Activated CD4-positive, CD25-positive, alpha-beta regulatory T cell (primary cell): ENCODE measurements at places on chromosomes 6 and 20.

DNA sequence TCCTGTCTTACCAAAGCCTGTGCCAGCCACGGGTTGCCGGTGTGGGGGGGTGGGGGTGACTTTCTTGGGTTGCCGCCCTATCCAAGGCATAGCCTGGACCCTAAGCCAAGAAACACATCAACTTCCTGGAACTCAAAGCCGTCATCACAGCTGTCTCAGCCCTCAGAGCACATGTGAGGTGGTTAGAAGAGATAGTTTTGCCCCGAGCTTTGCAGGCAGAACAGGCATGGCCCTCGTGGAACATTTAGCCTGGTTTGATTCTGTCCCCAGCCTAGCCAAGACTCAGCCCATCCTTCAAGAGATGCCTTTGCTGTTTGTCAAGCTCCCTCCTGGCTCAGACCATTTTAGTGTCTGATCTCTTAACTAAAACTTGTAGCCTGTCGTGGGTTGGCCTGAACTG is 64.9 kb downstream of the RREB1 start:
- DNase-seq = no peak

- DNase-seq = no peak
These were observed 16.8 kb downstream of the MYLK4 start for GRCh38 chr6:2733736-2734480.

DNA sequence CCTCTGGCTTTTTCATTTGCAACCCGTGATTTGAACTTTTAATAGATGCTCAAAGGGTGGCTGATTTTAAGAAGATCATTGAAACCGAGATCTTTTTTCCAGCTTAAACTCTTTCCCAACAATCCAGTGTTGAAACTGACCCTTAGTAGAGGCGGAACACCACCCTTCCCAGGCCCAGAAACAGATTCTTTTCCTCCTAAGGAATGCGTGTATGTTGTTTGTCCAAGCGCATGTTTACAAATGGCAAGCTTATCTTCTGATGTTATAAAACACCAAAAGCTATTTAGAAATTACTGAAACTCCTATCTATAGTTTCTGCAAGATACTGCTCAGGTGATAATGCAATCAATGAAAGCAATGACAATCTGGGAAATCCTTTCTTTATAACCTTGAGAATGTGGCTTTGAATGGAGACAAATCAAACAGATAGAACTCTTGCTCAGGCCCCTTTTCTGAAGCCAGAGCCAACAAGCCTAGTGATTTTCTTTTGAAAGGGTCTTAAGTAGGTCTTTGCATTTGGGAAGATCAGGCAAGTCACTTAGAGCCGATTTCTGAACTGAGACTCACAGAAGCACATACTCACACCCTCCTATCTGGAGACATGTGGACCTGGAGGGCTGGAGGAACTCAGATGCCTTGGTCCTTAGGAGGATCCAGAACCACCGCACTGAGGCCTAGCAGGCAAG is 9.1 kb downstream of the BANF2 start:
- DNase-seq = no peak

- DNase-seq = no peak
These were observed 217.9 kb upstream of the SPTLC3 start for GRCh38 chr20:12790859-12791258.

DNA sequence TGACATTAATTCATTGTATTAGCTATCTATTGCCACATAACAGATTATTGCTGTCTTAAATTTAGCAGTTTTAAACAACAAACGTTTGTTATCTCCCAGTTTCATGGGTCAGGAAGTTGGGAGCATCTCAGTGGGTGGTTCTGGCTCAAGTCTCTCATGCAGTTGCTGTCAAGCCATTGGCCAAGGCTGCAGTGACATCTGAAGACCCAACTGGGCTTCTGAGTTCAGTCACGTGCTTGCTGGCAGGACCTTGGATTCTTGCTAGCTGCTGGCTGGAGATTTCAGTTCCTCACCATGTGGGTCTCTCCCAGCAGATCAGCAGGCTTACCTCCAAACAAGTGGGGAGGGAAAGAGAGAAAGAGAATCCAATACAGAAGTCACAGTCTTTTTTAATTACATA is 152.6 kb upstream of the EXOC2 start:
- DNase-seq = no peak

DNA sequence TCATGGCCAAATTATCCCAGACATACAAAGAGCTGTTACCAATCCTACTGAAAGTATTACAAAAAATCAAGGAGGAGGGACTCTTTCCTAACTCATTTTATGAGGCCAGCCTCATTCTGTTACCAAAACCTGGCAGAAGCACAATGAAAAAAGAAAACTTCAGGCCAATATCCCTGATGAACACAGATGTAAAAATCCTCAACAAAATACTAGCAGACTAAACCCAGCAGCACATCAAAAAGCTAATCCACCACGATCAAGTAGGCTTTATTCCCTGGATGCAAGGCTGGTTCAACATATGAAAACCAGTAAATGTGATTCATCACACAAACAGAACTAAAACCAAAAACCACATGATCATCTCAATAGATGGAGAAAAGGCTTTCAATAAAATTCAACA is 109.2 kb downstream of the C6orf118 start:
- no peak for DNase-seq

DNA sequence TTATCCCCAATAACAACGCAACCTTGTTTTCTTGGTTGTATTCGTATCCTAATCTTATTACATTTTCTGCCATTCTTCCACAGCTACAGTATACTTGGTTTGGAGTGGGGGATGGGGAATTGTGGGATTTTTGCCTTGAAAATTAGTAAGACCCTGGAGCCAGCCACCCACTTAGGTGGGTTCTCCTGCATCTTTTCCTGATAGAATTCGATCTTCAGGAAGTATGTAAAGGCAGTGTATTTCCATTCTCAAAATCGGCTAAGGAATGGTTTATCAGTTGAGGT is 1.1 kb downstream of the ITCH start:
- no peak for DNase-seq

DNA sequence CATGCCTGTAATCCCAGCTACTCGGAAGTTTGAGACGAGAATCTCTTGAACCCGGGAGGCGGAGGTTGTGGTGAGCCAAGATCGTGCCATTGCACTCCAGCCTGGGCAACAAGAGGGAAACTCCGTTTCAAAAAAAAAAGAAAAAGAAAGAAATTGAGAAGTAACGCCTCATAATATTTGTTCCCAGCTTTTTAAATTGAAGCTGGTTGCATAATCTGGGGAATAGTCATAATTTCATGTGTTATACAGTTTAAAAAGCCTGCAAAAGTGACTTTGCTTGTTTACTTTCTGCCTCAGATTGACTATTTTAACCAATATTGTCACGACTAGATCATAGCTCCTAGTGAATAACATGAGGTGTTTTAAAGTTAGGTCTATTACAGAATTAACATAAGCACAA is 7.2 kb downstream of the FAM217B start:
- no peak for DNase-seq

- no peak for DNase-seq
These were observed 18.8 kb downstream of the DNMT3B start for GRCh38 chr20:32780749-32781655.

DNA sequence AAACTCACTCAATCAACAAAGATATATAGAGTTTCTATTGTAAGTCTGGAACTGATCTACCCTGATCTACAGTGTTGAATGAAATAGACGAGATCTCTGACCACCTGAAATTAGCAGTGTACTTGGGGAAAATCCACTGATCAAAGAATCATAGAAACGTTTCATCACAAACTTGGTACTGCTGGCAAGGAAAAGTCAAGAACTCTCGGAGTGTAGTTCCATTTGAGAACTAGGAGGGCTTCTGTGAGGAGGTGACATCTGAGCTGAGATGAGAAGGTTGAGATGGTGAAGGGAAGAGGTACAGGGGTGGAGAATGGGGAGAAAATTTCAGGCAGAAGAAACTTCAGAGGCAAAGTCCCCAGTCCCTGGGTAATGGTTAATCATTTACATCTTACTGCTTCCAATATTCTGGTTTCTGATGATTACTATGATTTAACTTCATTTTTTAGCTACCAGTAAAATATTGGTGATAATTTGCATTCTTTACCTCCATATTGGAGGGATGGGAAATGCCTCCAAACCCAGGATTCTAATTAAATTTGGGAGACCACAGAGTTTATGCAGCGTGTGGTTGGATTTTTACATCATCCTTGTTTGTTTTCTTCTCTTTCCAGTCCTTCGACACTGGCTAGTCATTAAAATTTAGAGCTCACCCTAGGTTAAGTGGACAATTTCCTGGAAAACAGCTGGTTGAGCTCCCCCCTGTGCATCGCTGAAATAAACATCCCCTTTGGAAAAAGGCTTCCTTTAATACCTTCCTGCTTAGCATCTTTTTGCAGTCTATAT is 191.9 kb downstream of the BCAS1 start:
- DNase-seq = no peak

- DNase-seq = no peak
These were observed 124.8 kb downstream of the SH3BGRL2 start for GRCh38 chr6:79755967-79756366.

DNA sequence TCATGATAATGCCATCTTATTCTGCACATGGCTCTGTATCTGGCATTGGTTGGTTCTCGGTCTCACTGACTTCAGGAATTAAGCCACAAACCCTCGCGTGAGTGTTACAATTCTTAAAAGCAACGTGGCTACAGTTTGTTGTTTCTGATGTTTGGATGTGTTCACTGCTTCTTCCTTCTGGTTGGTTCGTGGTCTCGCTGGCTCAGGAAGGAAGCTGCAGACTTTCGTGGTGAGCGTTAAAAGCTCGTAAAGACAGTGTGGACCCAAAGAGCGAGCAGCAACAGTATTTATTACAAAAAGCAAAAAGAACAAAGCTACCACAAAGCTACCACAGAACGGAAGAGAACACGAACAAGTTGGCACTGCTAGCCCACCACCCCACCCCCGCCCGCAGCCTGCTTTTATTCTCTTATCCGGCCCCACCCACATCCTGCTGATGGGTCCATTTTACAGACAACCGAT is 51.1 kb downstream of the MYLIP start:
- DNase-seq = no peak

GRCh38 chr20:49914310-49915117 is 815 bp downstream of the SPATA2 start:
- no peak for DNase-seq

DNA sequence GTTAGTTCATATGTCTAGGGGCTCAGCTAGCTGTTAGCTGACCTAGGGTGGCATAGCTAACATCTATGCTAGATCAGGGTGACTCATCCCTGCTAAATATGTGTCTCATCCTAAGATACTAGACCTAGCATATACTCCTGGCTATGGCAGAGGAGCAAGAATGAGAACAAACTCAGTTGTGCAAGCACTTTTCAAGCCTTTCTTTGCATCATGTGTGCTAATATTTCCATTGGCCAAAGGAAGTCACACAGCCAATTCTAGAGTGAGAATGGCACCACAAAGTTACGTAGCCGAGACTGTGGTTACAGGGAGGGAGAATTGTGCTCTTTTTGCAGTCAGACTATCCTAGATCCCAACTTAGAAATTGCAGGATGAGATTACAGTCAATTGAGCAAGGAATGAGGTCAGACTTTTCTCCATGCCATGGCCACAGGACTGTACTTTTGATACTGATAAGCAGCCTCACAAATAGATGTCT is 78.7 kb downstream of the PLCB4 start:
- no peak for DNase-seq

DNA sequence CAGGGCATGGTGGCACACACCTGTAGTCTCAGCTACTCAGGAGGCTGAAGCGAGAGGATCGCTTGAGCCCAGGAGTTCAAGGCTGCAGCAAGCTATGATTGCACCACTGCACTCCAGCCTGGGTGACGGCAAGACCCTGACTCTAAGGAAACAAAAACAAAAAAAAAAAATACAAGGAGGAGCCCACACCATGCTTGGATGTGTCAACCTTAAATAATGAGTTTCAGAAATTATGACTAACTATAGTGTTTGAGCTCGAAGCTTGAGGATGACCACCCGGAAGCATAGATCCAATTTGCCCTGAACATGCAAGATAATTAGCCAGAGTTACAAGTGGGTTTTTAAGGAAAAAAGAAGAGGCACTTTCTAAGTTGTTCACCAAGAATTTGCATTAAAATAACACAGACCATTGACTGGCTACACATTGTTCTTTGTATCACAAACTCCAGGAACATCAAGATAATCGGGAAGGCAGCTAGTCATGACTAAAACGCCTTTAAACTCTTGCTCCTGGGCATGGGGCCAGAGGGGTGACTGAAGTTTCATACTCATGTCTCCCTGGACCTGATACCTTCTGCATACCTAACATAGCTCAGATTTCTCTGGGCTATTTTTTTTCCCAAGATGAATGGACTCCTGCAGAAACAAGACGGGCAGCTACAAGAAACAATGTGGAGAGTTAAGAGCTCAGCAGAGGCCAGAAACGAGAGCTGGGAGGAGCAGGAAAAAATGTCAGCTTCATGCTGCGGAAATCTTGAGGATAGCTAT is 289.6 kb downstream of the PREX1 start:
- no peak for DNase-seq
